BJ (cell line): ENCODE measurements at places on chromosomes 2 and 18.

DNA sequence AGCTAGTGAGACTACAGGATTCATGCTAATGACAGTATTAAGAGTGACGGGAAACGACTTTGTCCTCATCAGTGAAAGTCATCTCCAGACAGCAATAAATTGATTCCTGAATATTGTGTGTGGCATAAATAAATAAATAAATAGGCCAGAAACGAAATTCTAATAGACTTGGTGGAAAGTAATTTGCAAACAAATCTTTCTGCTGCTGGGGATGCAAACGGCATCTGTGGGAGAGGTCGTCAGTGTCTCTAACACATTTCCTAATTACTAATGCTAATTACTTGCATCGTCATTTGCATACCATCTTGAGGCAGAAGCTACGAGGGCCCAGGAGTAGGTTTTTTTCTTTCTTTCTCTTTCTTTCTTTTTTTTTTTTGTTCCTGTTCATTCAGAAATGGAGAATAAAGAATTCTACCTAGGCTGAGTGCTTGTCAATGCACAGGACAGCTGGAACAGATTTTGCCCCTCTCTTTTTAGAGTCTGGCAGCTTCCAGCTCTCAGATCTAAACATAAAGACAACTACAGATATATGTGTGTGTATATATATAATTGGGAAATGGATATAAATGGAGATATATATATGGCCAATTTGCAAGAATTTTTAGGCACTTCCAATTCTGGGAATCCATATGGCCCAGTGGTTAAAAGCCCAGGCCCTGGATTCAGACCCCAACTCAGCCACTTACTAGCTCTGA lies 75.1 kb downstream of the SPP2 start:
- no peak for DNase-seq

DNA sequence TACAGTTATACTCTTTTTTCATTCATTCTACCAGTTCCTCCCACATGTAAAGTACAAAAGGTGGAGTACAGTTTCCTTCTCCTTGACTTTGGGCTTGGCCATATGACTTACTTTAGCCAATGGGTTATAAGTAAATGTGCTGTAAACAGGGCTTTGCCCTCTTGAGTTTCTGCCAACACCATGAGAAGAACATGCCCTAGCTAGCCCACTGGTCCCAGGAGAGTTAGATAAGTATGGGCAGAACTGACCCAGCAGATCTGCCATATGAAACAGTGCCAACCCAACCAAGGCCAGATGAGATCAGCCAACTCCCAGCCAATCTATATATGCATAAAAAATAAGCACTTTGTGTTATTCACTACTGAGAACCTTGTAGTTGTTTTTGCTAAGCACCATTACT lies 25.5 kb downstream of the ZC3H8 start:
- DNase-seq, result no peak

DNA sequence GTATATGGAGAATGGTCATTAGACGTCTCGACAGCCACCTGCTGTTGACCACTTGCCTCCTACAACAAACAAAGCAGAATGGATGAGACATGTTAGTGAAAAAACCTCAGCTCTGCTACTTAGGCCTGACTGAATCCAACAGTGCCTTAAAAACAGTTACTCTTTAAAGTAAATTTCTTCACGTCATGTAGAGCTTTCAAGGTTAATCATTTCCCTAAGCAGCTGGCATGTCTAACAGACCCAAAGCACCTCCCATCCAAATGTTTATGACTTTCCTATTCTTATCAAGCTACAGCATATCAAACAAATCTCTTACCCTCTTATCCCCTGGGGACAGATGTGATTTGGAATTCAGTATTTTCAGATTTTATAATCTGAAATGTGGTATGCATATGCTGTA lies 75.6 kb upstream of the ITGB6 start:
- no peak for DNase-seq

GRCh38 chr2:119156891-119157773 lies 1.4 kb downstream of the C1QL2 start:
- no peak for DNase-seq

GRCh38 chr2:234467289-234467688 lies 29.6 kb downstream of the ARL4C start:
- DNase-seq, result no peak

GRCh38 chr2:11773747-11774525 lies 27.5 kb downstream of the LPIN1 start:
- no peak for DNase-seq

DNA sequence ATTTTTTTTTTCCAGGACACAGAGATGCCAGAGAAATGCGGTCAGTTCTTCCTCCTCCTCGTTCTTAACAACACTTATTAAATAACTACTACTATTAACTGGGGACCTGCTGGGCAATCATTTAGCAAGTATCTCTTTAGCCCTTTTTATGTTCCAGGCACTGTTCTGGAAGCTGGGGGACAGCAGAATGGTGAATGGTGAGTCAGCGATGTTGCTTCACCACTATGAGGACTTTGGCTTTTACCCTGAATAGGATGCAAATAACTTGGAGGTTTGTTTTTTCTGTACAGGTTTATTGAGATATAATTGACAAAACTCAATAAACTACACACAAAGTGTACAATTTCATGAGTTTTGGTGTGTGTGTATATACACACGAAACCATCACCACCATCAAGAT lies 179.9 kb upstream of the MSH6 start:
- no peak for DNase-seq
